ENCODE measurements at places on chromosomes 1 and 21.

- DNase-seq, result no peak
Observed at GRCh38 chr1:178055093-178055492, 38.8 kb upstream of the RASAL2 start.

DNA sequence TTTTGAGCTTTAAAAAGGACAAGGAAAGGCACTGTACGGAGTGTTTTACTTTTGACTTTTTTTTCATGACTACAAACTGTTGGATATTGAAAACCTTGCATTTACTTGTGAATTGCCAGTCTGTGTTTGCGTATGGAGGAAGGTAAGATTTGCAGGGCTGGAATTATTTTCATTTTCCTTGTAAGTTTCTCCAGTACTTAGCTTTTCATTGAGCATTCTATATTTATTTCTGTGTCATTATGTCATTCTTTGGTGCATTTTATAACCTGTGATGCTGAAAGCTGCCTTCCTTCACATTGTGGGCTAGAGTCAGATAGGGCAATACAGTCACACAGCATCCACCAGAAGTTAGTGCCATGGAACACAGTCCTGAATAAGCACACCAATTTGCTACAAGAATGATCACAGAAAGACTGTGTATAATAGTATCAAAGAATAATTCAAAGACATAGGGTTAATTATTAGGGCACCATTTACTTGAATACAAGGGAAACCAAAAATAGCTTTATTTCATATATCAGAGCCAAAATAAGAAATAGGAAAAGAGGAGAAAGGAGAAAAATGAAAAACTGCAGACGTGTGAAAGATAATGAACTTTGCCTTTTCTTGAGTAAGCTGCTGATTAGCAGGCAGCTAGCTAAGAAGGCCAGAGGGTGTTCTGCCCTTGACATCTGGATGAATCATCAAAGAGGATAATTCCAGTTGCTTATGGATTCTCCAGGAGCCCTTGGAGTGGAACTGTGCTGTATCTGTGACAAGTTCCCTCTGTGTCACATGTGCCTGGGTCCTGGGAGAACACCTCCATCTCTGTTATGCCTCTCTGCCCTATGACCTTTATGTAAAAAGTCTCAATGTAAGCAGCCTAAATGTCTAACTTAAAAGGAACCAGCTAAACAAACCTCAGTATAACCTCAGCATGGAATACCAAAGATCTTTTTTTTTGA is 8.0 kb upstream of the FAM20B start:
- DNase-seq, result no peak

GRCh38 chr1:45452503-45452902 is 38.5 kb downstream of the TESK2 start:
- no peak for DNase-seq

DNA sequence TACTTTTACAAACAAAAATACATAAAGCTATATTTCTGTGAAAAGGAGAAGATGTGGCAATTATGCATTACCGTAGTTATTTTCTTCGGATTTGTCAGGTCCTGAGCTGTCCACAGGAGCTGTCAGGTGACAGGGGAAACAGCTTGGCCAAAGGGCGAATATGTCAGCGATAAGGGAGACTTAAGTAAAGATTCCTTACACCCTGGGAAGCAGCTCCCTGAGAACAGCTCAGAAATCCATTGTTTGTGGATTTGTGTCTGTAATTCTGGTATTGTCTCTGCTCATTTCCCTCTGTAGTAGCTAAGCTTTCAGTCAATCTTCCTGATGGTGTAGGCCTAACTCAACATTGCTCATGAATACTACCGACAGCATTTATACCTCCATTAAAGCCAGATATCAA is 7.1 kb upstream of the CD34 start:
- no peak for DNase-seq

DNA sequence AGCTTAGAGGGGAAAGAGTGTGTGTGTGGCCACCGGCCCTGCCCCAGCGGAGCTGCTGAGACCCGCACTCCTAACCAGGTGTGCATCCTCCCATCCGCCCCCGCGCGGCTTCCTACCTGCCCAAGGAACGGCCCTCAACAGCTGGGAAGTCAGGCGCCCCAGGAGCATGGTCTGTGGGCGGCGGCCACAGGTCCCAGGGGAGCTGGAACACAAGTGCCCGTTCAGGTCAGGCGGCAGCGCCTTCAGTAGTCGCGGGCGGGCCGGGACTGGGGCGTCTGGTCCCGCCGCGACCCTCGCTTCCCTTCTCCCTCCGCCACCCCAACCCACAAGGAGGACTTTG is 448 bp downstream of the AURKAIP1 start:
- DNase-seq, result no peak
